ENCODE measurements at places on chromosomes 2 and 18. TPM values are rescaled to one million over a fixed set of nuclear protein-coding genes. Genes with fewer than 3 reads are reported as not detected.

GRCh38 chr2:238285653-238286082, 2.7 kb downstream of the PER2 start:
- H3K27ac ChIP-seq, result peak overlapping the region; percentile 72
- no peak overlapping the region for H3K4me3 ChIP-seq
- H3K36me3 ChIP-seq, result no peaks in the 10 kb centered on the region
- no peaks in the 10 kb centered on the region for H3K4me1 ChIP-seq
- H3K27me3 ChIP-seq, result no peaks in the 10 kb centered on the region

GRCh38 chr18:37445368-37445767, 120.2 kb downstream of the CELF4 start:
- no peaks in the 10 kb centered on the region for H3K36me3 ChIP-seq
- no peak for DNase-seq
- no peak overlapping the region for H3K4me3 ChIP-seq
- H3K27ac ChIP-seq, result no peak overlapping the region
- H3K27me3 ChIP-seq, result no peaks in the 10 kb centered on the region

GRCh38 chr2:113089916-113090315, 22.1 kb downstream of the IL1F10 start:
- no peak for DNase-seq
- H3K27ac ChIP-seq, result no peak overlapping the region
- H3K27me3 ChIP-seq, result peaks cover 1% of the 10 kb centered on the region
- no peaks in the 10 kb centered on the region for H3K4me1 ChIP-seq

DNA sequence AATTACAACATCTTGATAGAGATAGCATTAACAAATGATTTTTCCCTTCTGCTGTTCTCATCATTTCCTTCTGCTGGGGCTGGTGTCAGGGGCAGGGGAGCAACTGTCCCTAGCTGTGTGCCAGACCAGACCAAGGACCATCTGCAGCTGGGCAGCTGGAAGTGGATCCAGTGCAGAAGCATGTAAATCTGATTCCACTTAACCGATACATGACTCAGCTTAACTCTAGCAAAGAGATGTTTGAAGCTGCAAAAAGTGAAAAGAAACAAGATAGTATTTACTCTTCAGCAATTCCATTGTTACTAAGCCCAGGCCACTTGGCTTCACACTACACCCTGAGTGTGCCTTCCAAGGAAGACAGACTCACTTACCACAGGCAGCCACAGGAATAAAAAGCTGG, 151.1 kb downstream of the GALNT1 start:
- H3K27me3 ChIP-seq, result peaks cover 1% of the 10 kb centered on the region
- no peaks in the 10 kb centered on the region for H3K4me1 ChIP-seq
- no peaks in the 10 kb centered on the region for H3K36me3 ChIP-seq

DNA sequence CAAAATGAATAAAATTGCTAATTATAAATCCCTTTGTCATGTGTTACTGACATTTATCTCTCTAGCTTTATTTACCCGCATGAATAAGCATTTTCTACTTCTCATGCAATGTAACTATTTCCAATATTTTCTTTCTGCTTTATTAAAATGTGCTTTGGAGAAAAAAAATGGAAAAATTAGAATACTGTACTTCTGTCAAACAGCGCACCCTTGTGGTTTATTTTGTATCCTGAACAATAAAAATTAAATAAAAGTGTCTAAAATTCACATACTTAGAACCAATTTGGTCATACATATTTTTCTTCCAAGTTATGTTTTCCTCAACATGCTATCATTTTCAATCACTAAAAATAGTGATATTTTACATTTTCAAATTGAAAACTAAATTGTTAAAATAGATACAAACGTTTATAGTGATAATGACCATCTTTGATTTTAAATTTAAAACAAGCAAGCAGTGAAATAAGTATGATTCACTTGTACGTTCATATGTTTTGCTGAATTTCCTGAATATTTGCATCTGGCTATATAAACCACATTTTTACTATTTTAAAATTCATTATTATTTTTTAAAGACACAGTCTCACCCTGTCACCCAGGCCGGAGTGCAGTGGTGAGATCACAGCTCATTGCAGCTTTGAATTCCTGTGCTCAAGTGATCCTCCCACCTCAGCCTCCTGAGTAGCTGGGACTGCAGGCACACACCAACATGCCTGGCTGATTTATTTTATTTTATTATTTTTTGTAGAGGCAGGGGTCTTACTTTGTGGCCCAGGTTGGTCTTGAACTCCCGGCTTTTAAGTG, 95.9 kb upstream of the GRB14 start:
- no peak for DNase-seq
- no peak overlapping the region for H3K4me3 ChIP-seq
- H3K36me3 ChIP-seq, result no peaks in the 10 kb centered on the region
- no peaks in the 10 kb centered on the region for H3K27me3 ChIP-seq
- no peaks in the 10 kb centered on the region for H3K4me1 ChIP-seq

DNA sequence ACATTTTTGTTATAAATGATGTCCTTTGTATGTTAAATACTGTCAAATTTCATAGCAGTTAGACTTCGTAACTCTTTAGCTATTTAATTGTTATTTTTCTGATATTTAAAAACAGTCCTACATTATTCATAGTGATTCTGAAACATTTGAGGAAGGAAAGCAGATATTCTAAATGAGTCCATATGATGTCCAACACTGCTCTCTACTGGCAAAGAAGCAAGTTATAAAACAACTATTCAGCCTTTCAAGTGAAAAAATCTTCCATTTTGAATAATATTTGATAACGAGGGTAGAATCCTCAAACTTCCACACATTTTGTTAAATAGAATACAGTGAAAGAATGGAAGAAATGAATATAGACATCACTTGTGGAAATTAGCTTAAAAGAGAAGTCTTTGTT, 220.8 kb downstream of the GULP1 start:
- H3K4me1 ChIP-seq, result peaks cover 2% of the 10 kb centered on the region
- DNase-seq, result no peak
- no peak overlapping the region for H3K4me3 ChIP-seq
- no peak overlapping the region for H3K27ac ChIP-seq
- no peaks in the 10 kb centered on the region for H3K36me3 ChIP-seq

- H3K4me1 ChIP-seq, result no peaks in the 10 kb centered on the region
- no peak overlapping the region for H3K4me3 ChIP-seq
These were observed 457.0 kb upstream of the HNMT start for GRCh38 chr2:137507237-137507636.

DNA sequence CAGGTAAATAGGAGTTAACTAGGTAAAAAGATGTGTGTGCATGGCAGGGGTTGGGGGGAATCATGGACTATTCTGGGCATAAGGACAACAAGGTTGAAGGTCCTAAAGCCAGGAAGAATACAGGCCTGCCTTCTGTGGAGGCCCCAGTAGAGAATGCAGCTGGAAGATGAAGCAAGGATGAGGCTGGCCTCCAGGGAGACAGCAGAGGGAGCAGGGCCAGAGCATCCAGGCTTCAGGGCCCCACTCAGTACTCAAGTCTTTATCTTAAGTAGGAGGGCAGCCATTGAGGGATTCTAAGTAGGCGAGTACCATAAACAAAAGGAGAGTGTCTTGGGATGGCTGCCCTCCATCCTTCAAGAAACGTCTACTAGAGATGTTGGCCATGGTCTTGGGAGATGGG, 101.8 kb upstream of the APCDD1 start:
- H3K27me3 ChIP-seq, result no peaks in the 10 kb centered on the region
- no peak for DNase-seq
- no peak overlapping the region for H3K27ac ChIP-seq
- H3K4me1 ChIP-seq, result no peaks in the 10 kb centered on the region
- no peaks in the 10 kb centered on the region for H3K36me3 ChIP-seq
- no peak overlapping the region for H3K4me3 ChIP-seq

GRCh38 chr2:97727296-97727695, 13.9 kb downstream of the ZAP70 start:
- H3K27me3 ChIP-seq, result no peaks in the 10 kb centered on the region
- no peaks in the 10 kb centered on the region for H3K36me3 ChIP-seq
- DNase-seq, result peak; percentile 12
- H3K4me1 ChIP-seq, result no peaks in the 10 kb centered on the region
- H3K4me3 ChIP-seq, result no peak overlapping the region
- H3K27ac ChIP-seq, result no peak overlapping the region

- peaks cover 2% of the 10 kb centered on the region for H3K27me3 ChIP-seq
- H3K4me3 ChIP-seq, result no peak overlapping the region
- H3K27ac ChIP-seq, result no peak overlapping the region
- no peaks in the 10 kb centered on the region for H3K36me3 ChIP-seq
- DNase-seq, result no peak
- no peaks in the 10 kb centered on the region for H3K4me1 ChIP-seq
These were observed 255.6 kb downstream of the OSR1 start for GRCh38 chr2:19102696-19103423.

DNA sequence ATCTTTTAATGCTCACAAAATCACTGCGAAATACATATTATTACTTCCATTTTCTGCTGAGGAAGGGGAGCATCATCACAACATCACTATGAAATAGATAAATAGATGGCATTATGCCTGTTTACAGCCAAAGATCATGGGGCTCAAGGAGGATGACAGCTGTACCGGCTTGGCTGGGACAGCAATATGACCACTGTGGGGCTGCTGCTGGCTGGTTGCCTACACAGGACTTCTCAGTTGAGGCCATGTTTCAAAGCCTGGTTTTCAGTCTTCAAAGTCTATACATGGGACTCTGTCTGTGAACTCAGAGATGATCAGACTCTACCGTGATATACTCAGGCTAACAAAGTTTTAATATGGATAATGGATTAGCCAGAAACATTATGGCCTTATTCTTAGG, 58.7 kb downstream of the SPATS2L start:
- H3K27ac ChIP-seq, result no peak overlapping the region
- H3K27me3 ChIP-seq, result no peaks in the 10 kb centered on the region

DNA sequence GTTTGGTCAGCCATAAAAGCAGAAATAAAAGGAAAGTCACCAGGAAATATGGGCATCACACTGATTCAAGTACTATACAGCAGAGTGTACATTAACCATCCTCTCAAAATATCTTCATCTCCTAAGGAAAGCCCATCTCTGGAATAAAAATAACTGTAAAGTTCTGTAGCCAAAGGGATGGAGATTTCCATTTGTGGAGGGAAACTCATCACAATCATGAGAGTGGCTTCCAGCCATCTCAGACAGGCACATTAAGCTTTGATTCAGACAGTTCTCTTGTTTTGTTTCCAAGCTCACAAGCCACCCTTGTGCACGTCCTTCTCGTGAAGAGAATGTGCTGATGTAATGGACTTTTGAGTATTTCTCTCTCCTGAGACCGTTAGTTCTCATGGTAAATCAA, 695.5 kb downstream of the LRRTM4 start:
- no peaks in the 10 kb centered on the region for H3K27me3 ChIP-seq
- no peak overlapping the region for H3K27ac ChIP-seq
- H3K4me1 ChIP-seq, result no peaks in the 10 kb centered on the region

- H3K4me3 ChIP-seq, result no peak overlapping the region
- no peaks in the 10 kb centered on the region for H3K27me3 ChIP-seq
- DNase-seq, result no peak
- no peaks in the 10 kb centered on the region for H3K36me3 ChIP-seq
These were observed 90.4 kb upstream of the SLC35G4 start for GRCh38 chr18:11518788-11519685.

DNA sequence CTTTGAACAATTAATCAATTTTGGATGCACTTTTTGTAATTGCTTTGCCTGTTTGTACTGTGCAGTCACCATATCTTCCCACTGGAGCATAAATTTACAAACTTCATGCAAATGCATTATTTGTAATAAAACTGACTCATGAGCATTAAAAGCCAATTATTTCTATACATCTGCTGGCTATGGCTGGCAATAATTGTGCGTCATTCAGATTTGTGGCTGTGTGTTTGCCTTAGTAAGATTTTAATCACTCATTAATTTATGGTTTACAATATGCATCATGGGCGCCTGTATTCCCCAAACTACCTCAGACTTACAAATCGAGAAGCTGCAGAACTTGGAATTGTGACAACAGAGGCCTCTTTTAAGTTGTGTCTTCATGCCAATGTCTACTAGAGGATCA, 132.4 kb upstream of the TRIB2 start:
- no peak overlapping the region for H3K4me3 ChIP-seq
- H3K27ac ChIP-seq, result no peak overlapping the region
- no peaks in the 10 kb centered on the region for H3K27me3 ChIP-seq
- DNase-seq, result no peak

DNA sequence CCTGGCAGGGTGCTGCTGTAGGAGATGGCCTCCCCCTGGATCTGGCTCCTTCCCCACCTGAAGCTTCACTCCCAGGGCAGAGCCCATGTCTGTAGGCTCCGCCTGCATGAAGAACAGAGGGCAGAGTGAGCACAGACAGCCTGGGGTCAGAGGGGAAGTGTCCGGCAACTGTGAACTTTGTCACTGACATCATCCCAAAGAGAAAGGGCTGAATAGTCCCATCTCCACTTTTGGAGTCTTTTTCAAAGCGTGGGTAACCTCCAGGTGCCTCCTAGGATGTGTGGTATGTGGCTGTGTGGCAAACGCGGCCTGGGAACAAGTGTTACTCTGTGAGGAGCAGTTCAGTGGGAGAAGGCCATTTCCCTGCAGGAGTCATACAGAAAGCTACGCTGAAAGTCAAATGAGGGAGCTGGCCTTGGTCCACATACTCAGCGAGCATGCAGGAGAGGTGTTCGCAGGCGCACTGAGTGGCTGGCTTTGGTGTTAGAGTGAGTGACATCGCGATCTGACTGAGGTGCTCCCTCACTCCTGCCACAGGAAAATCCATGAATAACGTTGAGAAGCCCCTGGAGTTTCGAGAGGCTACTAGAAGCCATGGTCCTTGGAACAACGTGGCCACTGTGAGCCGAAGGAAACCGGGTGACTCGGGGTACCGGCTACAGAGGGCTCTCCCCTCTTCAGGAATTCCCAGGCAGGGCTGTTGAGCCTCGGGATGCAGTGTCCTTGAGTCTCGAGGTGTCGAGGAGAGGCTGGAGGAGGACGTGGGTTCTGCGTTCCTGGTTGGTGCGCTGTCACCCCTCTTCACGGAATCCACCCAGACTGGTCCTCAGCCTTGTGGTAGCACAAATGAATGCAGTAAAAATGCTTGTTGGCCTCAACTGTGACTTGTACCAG, 54.7 kb downstream of the CABLES1 start:
- no peak overlapping the region for H3K27ac ChIP-seq
- no peak overlapping the region for H3K4me3 ChIP-seq
- H3K27me3 ChIP-seq, result no peaks in the 10 kb centered on the region
- no peak for DNase-seq

DNA sequence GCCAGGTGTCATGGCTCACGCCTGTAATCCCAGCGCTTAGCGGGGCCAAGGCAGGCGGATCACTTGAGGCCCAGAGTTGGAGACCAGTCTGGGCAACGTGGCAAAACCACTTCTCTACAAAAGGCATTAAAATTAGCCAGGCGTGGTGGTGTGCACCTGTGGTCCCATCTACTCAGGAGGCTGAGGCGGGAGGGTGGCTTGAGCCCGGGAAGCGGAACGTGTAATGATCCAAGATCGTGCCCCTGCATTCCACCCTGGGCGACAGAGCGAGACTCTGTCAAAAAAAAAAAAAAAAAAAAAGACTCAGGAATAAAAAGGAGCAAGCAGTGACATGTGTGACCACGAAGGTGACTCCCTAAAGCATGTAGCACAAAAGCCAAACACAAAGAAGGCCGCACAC, 50.1 kb upstream of the SALL3 start:
- H3K27me3 ChIP-seq, result no peaks in the 10 kb centered on the region
- no peak overlapping the region for H3K4me3 ChIP-seq
- no peaks in the 10 kb centered on the region for H3K36me3 ChIP-seq
- DNase-seq, result no peak

GRCh38 chr2:176127774-176128072, 1.8 kb upstream of the HOXD8 start:
- H3K4me1 ChIP-seq, result no peaks in the 10 kb centered on the region
- no peak for DNase-seq

PTPRN gene
- total RNA-seq, result not detected

MARCO gene
- total RNA-seq, result 29.2 TPM

CXCR4 gene
- total RNA-seq, result 18.1 TPM

SAG gene
- total RNA-seq, result not detected

KCNK3 gene
- 8.7 TPM for total RNA-seq

SCYGR4 gene
- total RNA-seq, result not detected

MYO5B gene
- 1.2 TPM for total RNA-seq
